ENCODE measurements at places on chromosomes 13 and 19.

DNA sequence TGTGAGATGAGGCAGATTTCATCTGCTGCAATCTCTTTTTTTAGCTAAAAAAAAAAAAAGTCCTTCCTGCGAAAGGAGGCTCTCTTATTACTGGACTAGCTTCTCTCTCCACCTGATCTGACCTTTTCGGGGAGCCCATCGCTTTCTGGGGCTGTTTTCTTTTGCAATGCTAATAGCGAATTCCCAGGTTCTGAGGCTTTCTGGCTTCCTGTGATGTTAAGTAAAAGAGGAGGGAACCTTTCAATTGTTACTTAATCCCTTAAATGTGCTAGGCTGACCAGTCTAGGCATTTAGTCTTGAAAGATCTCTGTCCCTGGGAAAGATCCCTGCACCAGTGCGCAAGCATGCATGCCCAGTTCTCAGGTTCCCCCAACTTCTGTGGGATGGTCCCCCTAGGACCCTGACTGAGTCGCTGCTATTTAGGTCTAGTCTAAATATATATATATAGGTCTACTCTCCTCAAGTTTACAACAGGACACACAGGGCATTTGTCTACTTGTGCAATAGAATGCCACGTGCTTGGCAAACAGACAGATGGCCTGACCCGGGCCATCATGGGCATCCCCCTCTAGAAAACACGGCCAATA, 224.7 kb downstream of the ZNF536 start:
- no peak for DNase-seq

GRCh38 chr19:23461120-23461519, 65.8 kb upstream of the ZNF91 start:
- DNase-seq: no peak

DNA sequence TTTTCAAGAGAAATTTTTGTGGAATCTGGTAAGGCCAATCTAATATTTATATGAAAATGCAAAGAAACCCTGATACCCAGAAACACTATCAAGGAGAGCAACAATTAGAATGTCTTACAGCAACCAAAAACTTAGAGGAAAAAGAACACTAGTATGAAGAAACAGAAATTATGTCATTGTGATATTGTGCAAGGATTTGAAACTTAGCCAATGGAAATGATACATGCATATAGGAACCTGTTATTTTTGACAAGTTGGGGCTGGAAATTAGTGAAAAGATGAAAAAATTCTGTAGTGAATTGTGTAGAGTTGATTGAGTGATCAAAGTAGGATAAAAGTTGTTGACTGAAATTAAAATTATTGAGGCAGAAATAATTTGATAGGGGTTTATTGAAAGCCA, 792.6 kb upstream of the SLITRK6 start:
- DNase-seq: no peak

DNA sequence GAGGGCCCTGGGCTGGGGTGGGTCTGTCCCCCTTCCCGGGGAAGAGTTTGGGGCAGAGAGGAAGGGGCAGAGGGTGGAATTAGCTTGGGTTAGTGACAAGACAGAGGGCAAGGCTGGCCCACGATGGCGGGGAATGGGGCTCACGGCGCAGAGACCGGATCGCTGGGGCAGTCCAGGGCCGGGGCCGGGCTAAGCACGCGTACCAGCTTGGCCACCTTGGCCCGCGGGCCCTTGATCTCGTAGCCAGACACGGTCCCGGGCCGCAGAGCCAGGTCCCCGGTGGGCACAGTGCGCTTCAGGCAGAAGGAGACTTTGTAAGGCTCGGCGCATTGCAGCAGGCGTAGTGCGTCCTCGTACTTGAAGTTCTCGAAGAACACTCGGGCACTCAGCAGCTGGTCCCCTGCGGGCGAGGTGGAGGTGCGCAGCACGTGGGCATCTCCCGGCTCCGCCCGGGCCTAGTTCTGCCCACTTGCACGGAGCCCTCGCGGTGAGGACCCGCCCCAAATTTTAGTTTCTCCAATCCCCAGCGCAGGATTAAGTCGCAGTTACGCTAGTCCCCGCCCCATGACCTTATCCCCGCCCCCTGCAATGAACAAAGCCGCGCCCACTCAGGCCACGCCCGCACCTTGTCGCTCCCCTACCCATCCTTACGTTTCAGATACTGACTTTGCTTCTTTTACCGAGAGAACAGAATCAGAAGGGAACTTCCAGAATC, 8.6 kb upstream of the HIPK4 start:
- no peak for DNase-seq

DNA sequence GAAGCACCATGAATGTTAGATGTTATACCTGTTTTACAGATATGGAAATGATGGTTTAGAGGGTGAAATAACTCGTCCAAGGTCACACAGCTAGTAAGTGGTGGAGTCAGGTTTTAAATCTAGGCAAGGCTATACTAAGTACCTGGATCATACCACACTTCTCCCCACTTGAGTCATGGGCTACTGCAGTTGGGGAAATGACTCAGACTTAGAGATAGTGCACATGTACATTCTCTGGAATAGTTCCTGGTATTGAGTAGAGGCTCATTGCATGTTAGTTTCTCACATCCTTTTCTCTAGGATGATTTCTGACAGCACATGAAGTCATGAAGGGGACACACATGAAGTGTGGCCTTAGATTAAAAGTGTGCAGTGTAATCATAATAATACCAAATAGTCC, 76.2 kb upstream of the TNFSF11 start:
- DNase-seq: no peak

DNA sequence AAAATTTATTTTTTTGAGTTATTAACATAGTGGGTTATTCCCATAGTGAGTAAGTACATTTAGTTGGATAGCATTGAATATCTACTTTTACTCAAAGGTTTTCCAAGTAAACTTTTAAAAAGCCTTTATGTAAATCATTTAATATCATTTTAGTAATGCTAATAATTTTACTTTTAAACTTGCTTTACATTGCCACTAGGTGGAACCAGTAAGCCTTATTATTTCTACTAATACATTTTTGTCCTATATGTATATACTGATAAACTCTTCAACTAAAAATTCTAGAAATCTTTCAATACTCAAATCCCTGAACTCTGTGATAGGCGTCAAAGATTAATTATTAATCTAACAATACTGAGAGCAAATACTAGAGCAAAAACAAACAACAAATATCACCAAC, 1709.2 kb upstream of the PCDH20 start:
- DNase-seq: no peak

- DNase-seq: no peak
Measured at GRCh38 chr19:8611877-8612806, 1.6 kb upstream of the ADAMTS10 start.

- no peak for DNase-seq
Measured at GRCh38 chr13:61162636-61163035, 253.0 kb downstream of the PCDH20 start.

- DNase-seq: no peak
Measured at GRCh38 chr13:25468325-25469168, 96.8 kb downstream of the ATP8A2 start.

GRCh38 chr13:110329798-110330461, 22.8 kb downstream of the COL4A2 start:
- no peak for DNase-seq

GRCh38 chr19:11137542-11138384, 17.8 kb downstream of the SPC24 start:
- DNase-seq: no peak

DNA sequence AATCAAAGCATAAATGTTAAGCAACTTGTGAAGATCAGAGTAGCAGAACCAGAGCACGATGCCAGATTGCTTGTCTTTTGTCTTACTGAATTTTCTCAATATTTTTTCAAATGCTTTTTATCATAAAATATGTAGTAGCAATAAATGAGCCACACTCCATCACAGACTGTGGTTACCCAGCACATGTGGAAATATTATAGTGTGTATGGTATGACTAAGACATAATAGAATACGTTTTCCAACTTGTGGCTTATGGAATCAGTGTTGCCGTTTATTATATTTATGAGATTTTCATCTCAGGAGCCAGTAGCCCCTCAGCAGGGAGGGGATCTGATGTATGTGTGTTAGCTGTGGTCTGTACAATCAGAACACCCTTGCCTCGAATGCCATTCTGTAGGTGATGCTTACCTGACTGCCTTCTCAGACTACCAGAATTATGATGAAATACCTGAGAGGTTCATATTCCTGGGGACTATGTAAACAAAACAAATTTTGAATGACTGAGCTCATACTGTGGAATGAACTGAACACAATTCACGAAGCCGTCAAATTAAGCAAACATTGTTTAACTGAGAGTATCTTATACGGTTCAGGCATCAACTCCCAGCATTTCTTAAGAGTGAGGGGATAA, 1.9 kb downstream of the SCEL start:
- no peak for DNase-seq

GRCh38 chr13:40776681-40777165, 5.7 kb upstream of the MRPS31 start:
- DNase-seq: no peak

DNA sequence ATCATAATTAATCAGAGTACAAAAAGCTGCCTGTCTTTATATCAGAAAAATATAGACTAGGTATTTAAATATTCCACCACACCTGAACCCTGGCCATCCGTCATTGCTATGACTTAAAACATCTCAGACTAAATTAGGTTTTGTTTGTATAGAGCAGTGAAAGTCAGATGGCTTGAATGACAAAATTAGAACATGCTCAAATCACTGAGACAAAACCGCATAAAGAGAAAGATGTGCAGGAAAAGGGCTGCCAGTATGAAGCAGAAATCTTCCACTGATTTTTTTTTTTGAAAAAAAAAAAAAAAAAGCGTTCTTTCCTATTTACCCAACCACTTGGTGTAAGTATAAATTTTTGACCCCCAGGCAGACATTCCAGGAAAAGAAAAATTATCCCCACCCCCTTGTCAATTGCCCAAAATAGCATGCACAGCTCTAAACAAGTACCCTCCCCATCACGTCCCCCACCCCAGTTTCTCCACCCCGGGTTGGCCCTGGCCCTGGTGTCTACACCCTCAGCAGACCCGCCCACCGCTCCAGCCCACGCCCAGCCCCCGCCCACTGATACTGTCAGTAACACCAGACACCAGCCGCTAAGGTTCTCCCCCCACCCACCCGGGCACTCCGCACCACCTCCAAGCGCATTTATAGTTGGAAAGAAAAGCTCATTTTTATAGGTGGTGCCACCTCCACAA, 118.6 kb downstream of the URI1 start:
- DNase-seq: no peak

DNA sequence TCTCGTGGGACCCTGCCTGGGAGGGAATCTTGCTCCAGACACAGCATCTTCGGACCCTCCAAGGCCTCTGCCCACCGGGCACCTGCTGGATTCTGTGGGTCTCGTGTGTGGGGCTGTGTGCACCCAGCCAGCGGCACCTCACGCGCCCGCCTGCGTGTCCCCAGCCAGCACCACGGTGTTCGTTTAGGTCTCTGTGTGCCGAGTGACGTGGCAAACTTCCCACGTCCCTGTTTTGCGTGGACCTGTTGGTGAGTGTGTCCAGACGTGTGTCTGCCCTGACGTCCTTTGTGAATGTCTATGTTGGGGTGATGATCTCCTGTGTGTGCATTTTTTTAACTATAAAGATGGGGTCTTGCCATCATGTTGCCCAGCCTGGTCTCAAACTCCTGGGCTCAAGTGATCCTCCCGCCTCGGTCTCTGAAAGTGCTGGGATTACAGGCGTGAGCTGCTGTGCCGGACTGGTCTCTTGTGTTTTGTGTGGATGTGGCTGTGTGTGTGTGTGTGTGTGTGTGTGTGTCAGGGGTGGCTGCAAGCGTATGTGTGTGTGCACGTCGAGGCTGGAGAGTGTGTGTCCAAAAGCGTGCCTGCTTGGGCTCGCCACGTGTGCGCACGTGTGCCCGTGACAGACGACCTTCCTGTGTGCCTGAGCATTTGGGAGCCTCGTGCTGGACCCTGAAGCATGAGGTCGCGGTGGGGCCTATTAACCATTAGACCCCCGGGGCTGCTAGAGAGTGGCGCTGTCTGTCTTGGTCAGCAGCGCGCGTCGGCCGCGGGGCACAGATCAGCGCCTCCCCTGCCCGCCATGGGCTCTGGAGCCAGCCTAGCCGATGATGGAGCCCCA, 15.7 kb downstream of the ARID3A start:
- DNase-seq: no peak

- no peak for DNase-seq
Measured at GRCh38 chr19:7355151-7355820, 6.5 kb downstream of the ARHGEF18 start.

- DNase-seq: no peak
Measured at GRCh38 chr13:43464578-43465264, 322.1 kb downstream of the ENOX1 start.

- no peak for DNase-seq
Measured at GRCh38 chr19:48678201-48678600, 5.4 kb upstream of the NTN5 start.

- DNase-seq: no peak
Measured at GRCh38 chr13:46982856-46983582, 86.2 kb upstream of the HTR2A start.

- DNase-seq: no peak
Measured at GRCh38 chr13:113863524-113864272, at the start of gene GAS6. TSS of gene GAS6 (minus strand) at chr13:113864076. CDS start at chr13:113863920, 156 bp downstream.

GRCh38 chr13:60267498-60268202, 103.9 kb upstream of the DIAPH3 start:
- no peak for DNase-seq

GRCh38 chr13:103540382-103540765, 474.2 kb upstream of the SLC10A2 start:
- DNase-seq: no peak

DNA sequence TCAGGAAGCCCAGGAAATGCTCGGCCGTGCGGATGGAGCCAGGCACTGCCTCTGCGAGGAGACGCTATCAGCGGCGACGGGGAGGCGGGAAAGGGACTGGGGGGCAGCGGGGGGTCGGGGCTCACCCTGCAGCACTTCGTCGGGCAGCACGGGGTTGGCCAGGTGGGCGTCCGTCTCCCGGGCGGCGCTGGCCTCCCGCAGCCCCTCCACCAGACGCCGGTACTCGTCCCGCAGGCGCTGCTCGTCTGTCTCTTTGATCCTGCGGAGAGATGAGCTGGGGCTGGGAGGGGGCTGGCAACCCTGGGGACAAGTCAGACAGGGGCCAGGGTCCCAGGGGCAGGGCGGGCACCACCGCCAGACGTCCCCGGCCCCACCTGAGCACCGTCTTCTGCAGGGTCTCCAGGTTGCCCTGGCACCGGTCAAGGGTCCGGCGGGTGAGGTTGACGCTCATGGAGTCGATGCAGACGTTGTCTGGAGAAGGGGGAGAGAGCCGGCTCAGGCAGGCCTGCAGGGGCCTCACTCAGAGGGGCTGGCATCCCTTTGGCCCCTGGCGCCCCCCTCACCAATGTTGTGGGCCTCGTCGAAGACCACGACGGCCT, 6.4 kb downstream of the ERCC2 start:
- DNase-seq: no peak

DNA sequence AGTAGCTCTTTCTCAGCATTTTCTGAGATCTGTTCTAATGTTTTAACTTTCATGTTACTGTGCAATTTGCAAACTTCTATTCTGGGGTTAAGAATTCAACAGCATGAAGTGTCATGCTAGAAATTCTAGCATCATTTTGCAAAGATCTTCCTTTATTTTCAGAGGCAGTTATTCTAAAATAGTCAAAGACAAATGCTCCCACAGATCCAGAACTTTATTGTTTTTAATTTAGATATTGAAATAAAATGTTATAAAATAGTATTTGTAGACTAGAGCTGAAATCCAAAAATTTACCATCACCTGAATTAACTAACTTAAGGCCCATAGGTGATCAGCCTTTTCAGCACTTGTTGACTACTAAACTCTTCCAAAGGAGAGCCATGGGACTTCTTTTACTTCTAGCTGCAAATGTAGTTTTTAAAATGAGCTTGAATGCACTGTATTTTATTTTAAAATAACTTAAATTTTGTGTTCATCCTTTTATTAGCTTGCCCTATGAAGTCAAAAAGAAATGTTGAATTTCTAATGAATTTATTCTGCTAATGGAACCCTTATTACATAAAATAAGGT, 3.2 kb downstream of the MAB21L1 start:
- no peak for DNase-seq

GRCh38 chr19:18190278-18190677, 2.7 kb upstream of the MPV17L2 start:
- DNase-seq: no peak
